ENCODE measurements at places on chromosomes 7 and 10.

GRCh38 chr7:95669513-95669912 lies 73.2 kb upstream of the PDK4 start:
- DNase-seq: no peak

DNA sequence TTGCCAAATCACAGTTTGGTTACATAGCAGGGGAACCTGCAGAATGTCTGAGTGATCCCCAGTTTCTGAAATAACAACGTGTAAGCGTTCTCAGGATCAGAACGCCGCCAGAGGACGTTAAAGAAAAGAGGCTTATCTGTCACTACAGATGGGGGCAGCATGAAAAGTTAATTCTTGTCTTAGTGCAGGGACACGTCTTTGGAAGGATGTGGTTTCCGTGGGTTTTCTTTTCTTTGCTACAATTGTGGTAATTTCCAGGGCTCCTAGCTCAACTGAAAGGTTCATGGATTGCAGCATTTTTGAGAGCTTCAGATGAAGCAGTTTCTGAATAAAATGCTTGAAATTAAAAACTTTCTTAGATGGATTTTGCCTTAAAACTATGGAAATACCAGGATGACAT lies 106.6 kb downstream of the PRKCQ start:
- peak; percentile 39 for DNase-seq

GRCh38 chr7:17725821-17726220 lies 214.5 kb downstream of the SNX13 start:
- no peak for DNase-seq

DNA sequence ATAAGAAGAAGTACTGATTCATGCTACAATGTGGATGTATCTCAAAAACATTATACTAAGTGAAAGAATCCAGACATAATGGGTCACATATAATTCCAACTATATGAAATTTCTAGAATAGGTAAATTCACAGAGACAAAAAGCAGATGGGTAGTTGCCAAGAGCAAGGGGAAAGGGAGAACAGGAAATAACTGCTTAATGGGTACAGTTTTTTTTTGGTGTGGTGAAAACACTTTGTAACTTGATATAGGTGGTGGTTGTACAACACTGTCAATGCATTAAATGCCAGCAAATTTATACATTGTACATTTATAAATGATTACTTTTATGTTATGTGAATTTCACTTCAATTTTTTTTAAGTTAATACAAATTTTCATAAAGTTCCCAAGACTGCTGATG lies 19.4 kb upstream of the LRRN3 start:
- no peak for DNase-seq

DNA sequence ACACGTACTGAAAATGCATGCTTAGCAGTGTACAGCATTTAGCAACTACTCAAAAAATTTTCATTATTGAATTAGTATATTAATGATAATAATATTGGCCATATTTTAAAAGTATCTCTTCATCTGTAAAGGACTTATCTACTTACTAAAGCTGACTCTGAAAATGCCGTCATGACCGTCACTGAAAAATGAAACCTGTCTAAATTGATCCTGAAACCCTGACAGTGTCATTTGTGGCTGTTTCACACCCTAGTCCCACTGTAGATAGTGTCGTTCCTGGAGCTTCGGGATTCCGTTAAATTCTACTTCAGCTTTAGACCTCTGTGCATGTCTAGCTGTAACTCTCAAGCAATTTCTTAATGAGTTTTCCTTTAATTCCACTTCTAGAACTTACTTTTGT lies 35.8 kb upstream of the EZH2 start:
- DNase-seq: no peak

GRCh38 chr7:156062286-156062685 lies 250.0 kb upstream of the SHH start:
- DNase-seq: no peak

- no peak for DNase-seq
Measured at GRCh38 chr10:43822631-43823580, 174.2 kb upstream of the ZNF32 start.

DNA sequence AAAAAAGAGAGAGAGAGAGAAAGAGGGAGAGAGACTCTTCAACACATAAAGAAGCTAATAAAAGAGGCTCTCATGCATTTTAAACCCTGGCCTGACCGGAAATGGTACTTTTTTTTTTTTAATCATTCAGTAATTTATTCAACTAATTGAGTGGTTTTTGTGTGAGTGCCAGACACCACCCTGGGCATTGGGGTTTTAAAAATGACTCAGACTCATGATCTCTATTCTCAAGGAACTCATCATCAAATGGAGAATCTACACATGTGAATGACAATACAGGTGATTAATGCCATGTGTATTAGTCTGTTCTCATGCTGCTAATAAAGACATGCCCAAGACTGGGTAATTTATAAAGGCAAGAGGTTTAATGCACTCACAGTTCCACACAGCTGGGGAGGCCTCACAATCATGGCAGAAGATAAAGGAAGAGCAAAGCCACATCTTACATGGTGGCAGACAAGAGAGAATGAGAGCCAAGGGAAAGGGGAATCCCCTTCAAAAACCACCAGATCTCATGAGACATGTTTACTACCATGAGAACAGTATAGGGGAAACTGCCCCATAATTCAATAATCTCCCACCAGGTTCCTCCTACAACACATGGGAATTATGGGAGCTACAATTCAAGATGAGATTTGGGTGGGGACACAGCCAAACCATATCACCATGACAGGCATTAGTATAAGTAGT lies 158.5 kb upstream of the AUTS2 start:
- DNase-seq: no peak

- DNase-seq: no peak
Measured at GRCh38 chr10:51046654-51047053, 27.6 kb upstream of the PRKG1 start.

- no peak for DNase-seq
Measured at GRCh38 chr10:3564346-3565002, 220.5 kb downstream of the KLF6 start.

DNA sequence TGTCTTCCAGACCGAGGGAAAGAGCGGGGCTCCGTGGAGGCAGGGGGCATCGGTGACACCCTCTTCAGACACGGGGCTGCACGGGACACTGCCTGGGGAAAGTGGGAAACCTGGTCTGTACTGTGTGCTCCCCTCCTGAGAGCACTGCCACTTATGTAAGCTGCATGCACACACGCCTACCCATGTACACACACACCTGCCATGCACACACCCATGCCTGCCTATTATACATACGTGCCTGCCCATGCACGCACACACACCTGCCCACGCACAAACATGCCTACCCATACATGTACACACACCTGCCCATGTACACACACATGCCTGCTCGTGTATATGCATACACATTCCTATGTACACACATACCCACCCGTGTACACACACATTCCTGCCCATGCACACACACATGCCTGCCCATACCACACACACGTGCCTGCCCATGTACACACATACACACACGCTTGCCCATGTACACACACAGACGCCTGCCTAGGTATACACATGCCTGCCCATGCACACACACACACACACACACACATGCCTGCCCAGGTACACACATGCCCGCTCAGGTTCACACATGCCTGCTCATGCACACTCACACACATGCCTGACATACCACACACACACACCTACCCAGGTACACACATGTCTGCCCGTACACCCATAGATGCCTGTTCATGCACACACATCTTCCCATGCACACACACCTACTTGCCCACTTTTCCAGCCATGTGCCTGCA lies 35.5 kb upstream of the CALN1 start:
- DNase-seq: no peak

- no peak for DNase-seq
Measured at GRCh38 chr7:134364619-134365037, 47.9 kb upstream of the SLC35B4 start.

GRCh38 chr10:103504181-103504783 lies 10.8 kb downstream of the NEURL1 start:
- peak; percentile 35 for DNase-seq

- no peak for DNase-seq
Measured at GRCh38 chr7:36617408-36617807, 106.9 kb downstream of the AOAH start.

GRCh38 chr7:154231732-154232131 lies 179.5 kb downstream of the DPP6 start:
- no peak for DNase-seq

GRCh38 chr7:108201766-108202165 lies 71.6 kb upstream of the LAMB4 start:
- DNase-seq: no peak

GRCh38 chr7:75915416-75916156 lies 631 bp downstream of the POR start:
- peak; percentile 16 for DNase-seq

DNA sequence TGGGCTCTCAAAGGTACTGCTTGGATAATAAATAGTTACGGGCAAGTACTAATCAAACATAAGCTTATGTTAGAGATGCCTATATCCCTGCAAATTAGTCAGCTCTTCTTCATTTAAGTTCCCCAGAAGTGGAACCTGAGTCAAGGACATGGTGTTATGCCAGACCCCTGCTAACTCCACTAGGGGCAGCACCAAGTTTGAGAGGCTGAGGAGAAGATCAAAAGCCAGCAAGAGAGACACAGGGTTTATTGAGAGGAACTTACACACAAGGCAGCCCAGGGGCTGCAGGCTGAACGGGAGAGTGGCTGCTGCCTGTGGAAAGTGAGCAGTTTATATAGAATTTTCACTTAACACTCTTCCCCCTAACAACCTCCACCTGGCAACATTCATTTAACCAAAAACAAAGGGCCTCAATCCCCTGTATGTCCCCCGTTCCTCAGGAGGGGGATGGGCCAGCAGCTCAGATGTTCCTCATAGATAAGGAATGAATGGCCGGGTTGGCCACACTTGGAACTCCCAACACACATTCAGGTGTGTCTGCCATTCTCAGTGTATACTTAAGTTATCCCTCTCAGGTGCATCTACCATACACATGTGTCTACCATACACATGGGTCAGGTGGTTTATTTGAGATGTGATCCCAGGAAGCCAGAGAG lies 62.6 kb upstream of the GHITM start:
- no peak for DNase-seq

GRCh38 chr7:95276114-95276513 lies 48.2 kb downstream of the PON1 start:
- no peak for DNase-seq

- DNase-seq: no peak
Measured at GRCh38 chr10:130053561-130053960, 57.1 kb downstream of the C10orf143 start.

DNA sequence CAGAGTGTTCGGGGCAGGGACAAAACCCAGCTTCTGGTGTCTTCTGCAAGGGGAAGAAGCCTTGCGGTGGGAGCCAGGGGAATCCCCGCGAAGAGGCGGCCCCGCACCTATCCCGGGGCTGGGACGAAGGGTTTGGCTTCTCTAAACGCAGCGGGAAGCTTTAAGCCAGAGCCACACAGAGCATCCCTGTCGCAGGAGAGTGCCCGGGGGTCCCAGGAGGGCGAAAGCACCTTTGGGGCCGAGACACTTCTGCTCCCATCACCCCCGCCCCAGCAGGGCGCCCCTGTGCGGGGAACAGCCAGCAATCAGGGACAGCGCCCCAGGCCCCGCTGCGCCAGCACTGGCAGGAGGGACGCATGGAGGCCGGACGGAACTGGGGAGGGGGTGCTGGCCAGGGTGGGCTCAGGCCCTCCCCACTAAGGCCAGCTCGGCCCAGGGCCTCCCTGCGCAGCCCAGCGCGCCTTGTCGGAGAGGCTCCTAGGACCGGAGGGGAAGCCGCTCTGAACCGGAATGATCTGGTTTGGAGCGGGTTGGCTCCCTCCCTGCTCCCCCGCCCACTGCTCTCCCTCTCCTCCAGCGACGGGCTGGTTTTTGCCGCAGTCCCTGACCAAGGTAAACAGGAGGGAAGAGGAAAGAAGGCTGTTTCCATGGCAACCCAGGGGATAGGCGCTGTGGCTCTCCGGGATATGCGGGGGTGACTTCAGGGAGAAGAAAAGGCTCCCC lies 63.9 kb downstream of the TMEM209 start:
- DNase-seq: peak; percentile 37

DNA sequence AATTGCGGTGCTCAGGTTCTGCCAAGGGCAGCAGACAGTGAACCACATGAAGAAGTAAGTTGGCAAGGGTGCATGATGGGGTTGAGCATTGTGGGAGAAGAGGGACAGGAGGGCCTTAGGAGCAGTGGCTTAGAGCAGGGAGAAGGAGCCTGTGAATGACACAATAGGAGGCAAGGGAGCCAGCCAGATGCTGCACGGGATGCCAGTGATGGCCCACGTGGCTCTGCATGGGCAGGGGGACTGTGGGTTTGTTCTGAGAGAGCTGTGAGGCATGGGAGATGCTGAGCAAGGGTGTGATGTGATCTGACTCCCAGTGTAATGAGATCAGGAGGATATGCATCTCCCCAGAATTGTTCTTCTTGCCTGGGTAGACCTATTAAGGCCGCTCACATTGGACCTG lies 60.9 kb downstream of the C10orf90 start:
- DNase-seq: no peak

- no peak for DNase-seq
Measured at GRCh38 chr10:17134737-17135260, 5.2 kb upstream of the CUBN start.

DNA sequence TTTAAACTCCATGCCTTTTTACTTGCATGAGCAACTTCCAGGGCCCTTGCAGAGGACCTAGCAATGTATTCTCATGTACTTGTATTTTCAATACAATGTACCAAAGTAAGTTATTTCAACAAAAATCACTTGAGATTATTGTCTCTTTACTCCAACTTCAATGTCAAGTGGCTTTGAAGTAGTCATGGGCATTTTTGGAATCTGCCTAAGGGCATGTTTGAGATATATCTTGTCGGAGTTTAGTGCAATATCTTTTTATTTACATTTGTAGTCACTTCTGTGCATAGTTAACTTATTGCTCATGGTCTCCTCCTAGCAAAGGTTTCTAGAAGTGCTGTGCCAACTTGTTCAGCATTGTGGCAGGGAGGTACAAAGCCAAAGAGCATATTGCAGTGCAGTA lies 508.7 kb upstream of the SEMA3D start:
- no peak for DNase-seq

GRCh38 chr10:75425291-75426079 lies 5.9 kb upstream of the LRMDA start:
- DNase-seq: no peak

DNA sequence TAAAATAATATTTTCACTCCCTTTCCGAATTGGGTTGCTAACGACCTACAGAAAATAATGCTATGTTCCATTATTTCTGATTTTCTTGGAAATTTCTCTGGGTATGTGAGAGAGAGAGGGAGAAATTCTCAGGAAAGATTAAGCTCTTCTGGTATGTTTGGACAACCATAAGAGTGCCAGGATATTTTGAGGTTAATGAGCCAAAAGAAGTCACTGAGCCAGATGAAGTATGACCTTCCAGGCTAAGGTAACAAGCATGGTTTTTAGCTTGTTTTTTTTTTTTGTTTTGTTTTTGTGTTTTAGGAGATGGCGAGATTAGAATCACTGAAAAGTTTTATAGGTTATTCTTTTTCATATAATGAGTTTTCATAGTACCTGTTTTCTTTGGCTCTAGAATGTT lies 171.0 kb upstream of the FOXP2 start:
- DNase-seq: no peak

- DNase-seq: no peak
Measured at GRCh38 chr10:43437141-43437870, 395 bp downstream of the ZNF487 start.

Data from activated CD8-positive, alpha-beta memory T cell treated with anti-CD3 and anti-CD28 coated beads, Interleukin-2, amount 50 U/mL, for 4 hours (primary cell).